ENCODE measurements at places on chromosomes 6 and 20.

- no peak for DNase-seq
Observed at GRCh38 chr6:28922821-28923317, 916 bp downstream of the TRIM27 start.

- no peak for DNase-seq
Observed at GRCh38 chr6:12423832-12424231, 133.7 kb downstream of the EDN1 start.

- no peak for DNase-seq
Observed at GRCh38 chr20:63663332-63664066, 5.4 kb downstream of the RTEL1 start.

GRCh38 chr20:25376886-25377285, 13.7 kb downstream of the ABHD12 start:
- no peak for DNase-seq

DNA sequence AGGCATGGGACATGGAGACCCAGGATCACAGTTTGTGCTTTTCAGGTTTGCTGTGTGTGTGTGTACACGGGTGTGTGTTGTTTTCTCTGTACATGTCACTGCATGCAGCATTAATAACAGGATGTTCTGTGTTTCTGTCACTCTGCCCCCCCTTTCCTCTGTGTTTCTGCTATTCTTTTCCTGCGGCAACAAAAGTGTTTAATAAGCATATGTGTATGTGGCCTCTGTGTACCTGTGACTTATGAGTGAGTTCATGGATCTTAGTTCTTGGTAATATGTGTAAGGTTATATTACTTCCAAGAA, 9.8 kb downstream of the SYNGAP1 start:
- no peak for DNase-seq
